ENCODE measurements at places on chromosomes 7 and 10.

DNA sequence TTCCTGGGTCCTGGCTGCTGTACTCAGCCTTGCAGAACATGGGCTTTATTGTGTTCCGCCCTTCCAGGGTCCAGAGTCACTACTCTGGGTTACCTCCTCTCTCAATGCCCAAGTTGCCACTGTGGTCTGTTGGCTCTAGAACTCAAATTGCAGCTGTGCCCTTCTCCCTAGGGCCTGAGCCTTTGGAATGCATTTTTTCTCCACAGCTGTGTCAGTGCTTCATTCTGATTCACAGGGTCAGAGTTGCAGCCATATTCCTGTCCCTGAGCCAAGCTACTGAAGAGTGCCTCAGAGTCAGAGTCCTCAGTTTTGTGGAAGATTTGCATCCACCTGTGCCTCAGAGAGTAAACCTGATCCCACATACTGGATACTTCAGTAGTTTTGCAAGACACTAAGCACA is 167.5 kb downstream of the ITGB1 start:
- DNase-seq, result peak; percentile 46

DNA sequence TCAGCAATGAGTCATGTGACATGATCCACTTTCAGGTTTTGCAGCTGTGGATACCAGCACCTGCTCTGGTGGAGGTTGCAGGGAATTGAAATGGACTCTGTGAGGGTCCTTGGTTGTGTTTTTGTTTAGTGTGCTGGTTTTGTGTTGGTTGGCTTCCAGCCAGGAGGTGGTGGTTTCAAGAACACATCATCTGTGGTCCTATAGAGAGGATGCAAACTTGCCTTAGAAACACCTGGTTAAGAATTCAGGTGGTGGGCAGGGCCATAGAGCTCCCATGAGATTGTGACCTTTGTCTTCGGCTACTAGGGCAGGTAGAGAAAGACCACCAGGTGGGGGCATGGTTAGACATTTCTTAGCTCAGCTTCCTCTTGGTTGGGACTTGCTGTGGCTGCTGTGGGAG is 59.2 kb upstream of the CYP2C9 start:
- DNase-seq, result no peak

DNA sequence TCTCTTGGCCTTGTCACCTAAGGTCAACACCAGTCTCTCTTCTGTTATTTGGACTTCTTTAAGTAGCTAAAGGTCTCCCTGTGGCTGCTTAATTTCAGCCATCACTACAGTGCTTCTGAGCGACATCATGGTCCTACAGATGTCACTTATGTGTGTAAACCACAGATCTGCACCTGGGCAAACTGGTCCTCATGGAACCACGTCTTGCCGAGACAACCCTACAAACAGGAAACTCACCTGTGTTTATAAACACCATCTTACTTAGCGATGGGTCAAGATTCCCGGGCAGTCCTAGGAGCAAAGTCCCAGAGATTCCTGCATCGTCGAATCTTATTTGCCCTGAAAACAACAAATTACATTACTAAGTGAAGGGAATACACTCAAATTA is 27.8 kb downstream of the KLF6 start:
- no peak for DNase-seq

DNA sequence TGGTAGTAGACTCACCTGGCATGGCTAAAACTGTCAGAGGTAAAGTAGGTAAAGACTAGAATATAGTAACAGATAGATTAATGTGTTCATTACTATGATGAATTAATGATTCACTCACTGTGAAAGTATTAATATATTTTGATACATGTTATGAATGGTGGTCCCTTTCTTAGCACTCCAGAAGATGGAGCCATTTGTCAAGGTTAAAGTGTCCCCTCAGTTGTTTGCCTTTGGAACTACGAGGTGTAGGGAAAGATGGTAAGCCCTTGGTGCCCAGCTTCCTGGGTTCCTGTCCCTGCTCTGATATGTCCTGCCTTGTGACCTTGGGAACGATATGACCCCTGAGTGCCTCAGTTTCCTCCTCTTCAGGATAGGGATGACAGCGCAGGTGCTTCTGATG is 49.4 kb downstream of the HTRA1 start:
- DNase-seq, result no peak

DNA sequence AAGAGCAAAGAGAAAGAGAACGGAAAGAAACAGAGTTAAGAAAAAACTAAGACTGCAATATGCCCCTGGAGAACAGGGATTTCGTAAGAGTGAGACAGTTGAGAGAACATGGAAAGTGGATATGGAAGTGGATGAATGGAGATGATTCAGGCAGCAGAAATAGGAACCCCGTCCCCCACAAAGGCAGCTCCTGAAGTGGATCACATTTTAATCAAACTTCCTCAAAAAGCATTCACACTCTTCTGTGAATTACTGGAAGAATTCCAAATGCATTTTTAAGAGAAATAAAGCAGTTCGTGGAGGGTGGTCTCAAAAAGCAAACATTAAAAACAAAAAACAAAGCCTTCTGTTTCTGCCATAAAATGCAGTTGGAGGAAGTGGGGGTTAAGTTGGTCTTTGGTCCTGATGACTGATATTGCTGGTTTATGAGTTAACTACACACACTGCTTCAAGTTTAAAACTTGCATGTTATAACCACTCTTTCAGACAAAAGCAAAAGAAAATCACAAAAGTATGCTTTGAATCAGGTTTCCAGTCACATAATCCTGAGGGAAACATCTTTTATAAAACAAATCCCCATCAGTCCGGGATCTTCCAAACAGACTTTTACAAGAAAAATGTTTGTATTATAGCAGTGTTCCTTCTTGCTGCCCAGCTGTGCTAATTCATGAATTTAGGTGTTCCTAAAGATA is 214.3 kb downstream of the FANK1 start:
- peak; percentile 25 for DNase-seq

GRCh38 chr10:11863353-11864109 is 40.4 kb downstream of the PROSER2 start:
- no peak for DNase-seq

DNA sequence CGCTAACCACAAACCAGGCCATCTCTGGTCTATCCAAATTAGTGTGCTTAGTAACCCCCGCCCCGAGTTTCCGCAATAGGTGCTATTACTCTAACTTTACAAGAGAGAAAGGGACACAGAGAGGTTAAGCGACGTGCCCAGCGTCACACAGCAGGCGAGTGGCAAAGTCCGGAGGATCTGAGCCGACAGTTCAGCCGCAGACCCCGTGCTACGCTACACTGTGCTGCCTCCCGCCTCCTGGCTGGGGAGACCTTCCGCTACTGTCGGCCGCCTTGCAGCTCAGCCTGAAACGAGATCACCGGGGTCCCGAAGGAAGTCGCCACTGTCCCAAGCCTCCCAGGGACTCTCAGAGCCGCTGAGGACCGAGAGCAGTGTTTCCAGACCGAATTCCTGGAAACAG is 799 bp downstream of the INTS1 start:
- no peak for DNase-seq

DNA sequence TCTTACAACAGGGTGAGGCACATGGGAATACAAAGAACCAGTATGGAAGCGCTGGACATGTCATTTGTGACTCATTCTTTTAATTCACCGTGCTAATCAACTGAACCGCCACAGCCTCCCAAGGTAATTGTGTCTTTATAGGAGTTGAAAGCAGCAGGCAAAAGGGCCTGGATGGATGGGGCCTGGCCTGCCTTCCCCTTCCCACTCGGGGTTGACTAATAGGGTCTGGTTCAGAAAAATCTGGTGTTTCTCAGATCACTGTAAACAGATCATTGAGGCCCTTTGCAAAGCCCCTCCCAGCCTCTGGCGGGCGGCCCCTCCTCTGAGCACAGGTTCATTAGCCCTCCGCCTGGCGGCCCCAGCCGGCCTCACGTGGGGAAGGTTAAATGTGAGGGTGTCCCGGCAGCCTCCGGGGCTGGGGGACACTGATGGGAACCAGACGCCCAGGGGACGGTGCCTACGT is 100.8 kb downstream of the EBF3 start:
- no peak for DNase-seq

DNA sequence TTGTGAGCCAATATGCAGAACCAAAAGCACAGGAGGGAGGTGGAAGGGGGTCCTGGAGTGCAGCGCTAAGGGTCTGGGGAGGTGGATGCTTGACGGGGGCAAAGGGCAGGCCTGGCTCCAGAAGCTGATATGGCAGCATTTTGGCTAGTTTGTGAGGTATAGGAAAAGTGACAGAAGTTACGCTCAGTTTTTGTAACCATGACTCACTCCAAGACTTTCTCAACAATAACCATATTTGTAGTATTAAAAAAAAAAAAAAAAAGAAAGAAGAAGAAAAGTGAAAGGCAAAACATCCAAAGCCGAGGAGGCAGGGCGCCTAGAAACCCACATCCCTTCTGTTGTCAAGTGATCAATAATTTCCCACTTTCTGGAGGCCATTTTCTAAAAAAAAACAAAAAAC is 92.3 kb downstream of the RNF216 start:
- DNase-seq, result no peak

DNA sequence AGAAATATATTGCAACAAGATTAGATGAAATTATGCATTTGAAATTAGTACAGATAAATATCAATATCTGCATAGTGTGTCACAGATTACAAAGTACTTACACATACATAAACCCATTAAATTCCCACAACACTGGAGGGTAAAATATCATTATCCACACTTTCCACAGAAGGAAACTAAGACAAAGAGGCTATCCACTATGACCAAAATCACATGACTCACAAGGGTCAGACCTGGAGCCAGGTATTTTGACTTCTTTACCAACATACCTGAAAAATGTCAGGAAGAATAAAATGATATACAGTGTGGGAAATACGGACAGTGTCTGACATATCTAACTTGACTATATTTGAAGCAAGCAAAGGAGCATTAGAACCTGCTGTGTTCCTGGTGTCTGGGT is 34.1 kb downstream of the HYCC1 start:
- no peak for DNase-seq
